ENCODE measurements at places on chromosomes 12 and 14.

DNA sequence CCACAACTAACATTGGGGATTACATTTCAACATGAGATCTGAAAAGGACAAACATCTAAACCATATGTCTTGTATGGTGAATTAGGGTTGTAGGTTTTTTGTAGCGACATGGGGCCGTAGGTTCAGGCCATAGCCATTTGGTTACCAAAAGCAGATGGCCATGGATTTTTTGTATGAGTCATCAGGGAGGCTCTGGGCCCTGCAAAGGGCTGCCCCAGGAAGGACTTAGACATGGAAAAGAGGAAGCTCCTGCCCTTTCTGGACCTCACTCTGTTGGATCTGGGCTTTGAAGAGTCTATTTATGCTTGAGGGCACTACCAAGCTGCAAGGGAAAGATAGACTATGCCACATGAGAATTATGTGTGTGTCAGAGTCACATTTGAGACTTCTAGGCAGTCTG, 89.3 kb upstream of the DHRS4 start:
- no peak for DNase-seq

DNA sequence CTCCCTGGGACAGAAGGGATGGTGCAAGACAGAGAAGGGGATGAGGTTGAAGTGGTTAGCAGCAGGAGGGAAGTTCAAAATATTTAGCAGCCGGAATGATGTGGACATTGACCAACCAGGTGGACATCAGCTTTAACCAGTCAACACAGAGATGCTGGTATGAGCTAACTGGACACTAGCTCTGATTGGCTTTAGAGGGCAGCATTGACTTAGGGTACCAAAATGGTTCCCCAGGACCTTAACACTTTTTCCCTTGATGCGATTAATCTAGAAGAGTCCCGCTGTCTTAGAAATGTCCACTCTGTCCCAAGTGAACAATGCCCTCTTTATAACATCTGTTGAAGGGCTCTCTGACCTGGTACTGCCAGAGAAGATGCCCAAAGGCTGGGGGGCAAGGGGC, 134.0 kb upstream of the GSC start:
- no peak for DNase-seq

DNA sequence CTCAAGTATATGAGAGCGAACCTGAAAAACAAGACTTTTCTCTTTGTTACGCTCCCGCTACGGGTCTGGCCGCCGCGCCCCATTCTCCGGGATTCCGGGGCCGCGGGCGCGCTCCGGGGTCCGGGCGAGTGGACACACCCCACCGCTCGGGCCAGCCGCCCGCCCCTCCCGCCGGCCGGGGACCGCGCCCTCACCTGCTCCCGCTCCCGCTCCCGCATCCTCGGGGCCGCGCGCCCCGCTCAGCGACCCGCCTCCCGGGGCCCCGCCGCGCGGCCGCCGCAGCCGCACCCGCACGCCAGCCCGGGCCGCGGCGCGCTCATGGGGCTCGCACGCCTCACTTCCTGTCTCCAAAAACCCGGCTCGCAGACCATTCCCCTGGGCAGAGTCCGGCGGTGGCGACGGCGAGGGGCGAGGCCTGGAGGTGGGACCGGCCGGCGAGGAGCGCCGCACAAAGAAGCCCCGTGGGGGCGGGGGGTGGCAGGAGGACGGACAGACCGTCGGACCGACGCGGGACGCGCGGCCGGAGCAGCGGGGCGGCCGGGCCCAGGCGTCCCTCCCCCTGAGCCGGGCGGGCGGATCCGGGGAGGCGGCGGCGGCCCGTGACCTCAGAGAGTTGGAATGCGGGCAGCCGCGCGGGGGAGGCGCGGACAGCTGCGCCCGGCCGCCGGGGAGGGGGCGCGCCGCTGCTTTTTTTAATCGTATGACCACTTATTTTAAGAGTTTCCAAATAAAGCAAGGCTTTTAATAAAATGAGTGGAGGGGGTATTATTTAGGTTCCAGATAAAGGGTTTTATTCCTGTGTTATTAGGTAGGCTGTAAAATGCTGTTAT, at the start of gene PTPN21:
TSS of gene PTPN21 (minus strand) at position 551 of the 830 bp plus-strand sequence. CDS start 4,590 bp downstream, outside the sequence.
- no peak for DNase-seq

DNA sequence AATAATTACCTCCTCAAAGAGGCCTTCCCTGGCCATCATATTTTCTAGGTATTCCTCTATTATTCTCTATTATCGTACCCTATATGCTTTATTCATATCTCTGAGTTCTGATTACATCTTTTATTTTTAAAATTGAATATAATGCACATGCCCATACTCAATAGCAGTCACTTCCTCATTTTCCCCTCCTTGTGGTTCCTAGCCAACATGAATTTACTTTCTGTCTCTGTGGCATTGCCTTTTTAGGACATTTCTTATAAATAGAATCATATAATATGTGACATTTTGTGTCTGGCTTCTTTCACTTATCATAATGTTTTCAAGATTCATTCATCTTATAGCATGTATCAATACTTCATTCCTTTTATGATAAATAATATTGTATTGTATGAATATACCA, 74.4 kb upstream of the TRHDE start:
- no peak for DNase-seq

DNA sequence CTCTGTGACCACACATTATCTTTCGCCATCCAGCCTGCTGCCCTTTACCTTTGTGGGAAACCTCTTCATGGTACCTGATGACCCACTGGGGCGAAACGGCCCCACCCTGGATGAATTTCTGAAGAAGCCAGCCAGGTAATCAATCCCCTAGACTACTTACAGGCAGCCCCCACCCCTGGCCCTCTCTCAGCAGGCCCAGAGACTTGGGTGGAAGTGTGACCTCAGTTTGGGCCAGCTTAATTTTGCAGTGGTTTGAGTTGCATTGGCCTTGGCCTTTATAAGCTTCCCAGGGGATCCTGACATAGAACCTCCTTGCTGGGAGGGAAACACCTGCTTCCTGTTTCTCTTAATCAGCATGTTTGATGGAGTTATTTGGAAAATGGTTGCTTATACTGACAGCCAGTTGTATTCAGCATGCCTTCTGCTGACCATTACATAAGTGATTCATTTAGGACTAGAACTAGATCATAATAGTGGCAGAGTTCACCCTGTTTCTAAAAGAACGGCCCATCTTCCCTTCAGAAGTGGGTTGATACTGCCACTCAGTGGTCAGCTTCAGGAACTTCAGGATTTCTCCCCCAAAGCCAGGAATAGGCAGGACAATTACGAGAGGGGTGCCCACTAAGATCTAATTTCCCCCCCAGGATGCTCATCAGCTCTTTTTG, 6.1 kb downstream of the SDR39U1 start:
- peak; percentile 56 for DNase-seq

- DNase-seq = no peak
These were observed 969.3 kb downstream of the TMTC2 start for GRCh38 chr12:83656004-83656403.

GRCh38 chr12:114821570-114821969, 137.6 kb upstream of the TBX3 start:
- no peak for DNase-seq

DNA sequence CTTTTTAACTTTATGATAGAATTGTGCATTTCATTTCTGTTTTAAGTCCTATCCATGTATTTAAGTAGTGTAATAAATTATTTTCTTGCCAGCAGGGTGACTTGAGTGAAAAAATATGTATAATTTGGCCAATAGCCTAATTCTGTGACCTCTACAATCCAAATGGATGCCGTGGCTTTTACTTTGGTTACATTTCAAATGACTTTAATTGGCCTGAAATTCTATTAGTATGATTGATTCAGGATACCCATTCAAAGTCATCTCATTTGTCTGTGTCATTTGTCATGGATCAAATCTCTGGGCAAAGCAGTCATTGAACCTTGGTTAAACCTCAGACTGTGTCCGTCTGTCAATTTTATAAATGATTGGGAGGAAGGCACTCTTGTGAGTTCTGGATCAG, 29.6 kb downstream of the CRADD start:
- DNase-seq = no peak

- DNase-seq = no peak
These were observed 7.9 kb upstream of the SLC38A1 start for GRCh38 chr12:46276756-46277155.

GRCh38 chr12:4177262-4177661, 96.3 kb upstream of the CCND2 start:
- DNase-seq = no peak

GRCh38 chr14:29846339-29847055, 81.2 kb downstream of the PRKD1 start:
- no peak for DNase-seq

DNA sequence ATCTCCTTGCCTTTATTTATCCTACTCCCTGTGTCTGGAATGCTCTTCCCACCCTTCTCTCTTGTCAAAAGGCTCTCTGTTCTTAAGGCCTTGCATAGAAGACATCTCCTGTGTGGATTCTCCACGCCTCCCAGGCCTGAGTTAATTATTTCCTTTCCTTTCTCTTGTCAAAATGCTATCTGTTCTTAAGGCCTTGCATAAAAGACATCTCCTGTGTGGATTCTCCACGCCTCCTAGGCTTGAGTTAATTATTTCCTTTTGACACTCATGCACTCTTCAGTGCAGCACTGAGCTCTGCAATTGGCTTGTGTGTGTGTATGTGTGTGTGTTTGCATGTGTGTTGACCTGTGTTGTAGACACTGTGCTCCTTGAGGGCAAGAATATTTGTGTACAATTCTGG, 52.1 kb upstream of the DCD start:
- DNase-seq = no peak

- peak; percentile 79 for DNase-seq
These were observed 16.1 kb downstream of the GPR68 start for GRCh38 chr14:91228112-91229004.

- no peak for DNase-seq
These were observed 421.8 kb upstream of the PDE3A start for GRCh38 chr12:19946550-19946949.

DNA sequence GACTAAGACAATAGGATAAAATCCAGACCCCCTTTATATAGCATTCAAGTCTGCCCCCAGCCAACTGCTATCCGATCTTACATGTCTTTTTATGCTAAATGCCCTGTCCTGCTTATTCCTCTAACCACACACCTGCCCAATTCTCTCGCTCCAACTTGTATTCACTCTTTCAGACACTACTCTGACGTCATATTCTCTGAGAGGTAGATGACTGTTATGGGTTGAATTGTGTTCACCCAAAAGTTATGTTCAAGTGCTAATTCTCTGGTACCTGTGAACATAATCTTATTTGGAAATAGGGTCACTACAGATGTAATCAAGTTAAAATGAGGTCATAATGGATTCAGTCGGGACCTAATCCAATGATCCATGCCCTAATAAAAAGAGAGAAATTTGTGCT, 84.0 kb upstream of the PTPRR start:
- no peak for DNase-seq

GRCh38 chr14:70780396-70781075, 28.8 kb downstream of the MAP3K9 start:
- DNase-seq = no peak

DNA sequence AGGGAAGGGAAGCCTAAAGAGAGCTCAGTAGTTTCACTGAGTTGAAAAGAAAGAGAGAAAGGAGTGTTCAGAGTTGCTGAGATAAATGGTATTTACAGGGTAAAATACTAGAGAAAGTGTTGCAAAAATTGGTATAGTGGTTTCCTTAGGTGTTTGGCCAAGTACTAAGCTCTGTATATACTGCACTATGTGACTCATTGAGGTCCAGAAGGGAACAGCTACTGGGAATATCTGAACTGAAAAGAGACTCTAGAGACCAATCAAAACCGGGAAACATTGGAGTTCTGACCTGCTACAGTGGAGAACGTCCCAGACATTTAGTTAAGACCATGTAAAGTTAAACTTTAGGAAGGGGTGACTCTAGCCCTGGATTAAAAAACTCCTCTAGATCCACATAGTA, 42.7 kb upstream of the ALX1 start:
- no peak for DNase-seq

- no peak for DNase-seq
These were observed 37.5 kb downstream of the ACACB start for GRCh38 chr12:109153821-109154441.

DNA sequence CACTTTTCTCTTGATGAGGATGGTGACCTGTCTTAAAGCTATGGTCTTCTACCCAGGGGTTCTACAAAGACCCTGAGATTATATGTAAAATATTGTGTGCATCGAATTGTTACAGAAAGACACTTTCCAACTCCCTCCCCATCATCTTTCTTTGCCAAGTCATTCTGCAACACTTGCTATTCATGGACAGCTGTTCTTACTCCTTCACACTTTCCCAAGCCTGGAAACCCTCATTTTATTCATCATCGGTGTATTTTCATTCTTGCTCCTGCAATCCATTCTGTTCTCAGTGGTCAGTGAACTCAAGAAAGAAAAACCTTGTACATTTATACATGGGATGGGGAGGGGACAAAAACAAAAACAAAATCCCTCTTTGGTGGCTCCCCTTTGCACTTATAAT, 90.5 kb upstream of the STXBP6 start:
- no peak for DNase-seq

- DNase-seq = no peak
These were observed 14.8 kb upstream of the PLA2G1B start for GRCh38 chr12:120342175-120343038.

GRCh38 chr12:28079539-28079938, 107.0 kb upstream of the PTHLH start:
- no peak for DNase-seq

- no peak for DNase-seq
These were observed 430.5 kb downstream of the DPF3 start for GRCh38 chr14:72463291-72463866.

DNA sequence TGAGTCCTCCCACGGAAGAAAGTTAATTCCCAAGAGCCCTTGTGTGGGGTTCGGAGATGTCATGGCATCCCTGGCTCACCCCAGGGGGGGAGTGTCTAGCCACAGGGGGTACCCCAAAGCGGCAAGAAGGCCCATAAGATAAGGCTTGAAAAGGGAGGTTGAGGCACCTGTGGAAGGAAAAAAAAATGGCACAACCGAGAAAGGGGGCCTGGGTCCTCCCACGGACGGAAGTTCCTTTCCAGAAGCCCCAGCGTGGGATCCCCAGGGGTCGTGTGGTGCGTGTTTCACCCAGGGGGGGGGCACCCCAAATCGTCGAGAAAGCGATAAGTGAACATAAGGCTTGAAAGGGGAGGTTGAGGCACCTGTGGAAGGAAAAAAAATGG, 266.7 kb downstream of the ALG10 start:
- DNase-seq = no peak

- no peak for DNase-seq
These were observed 78.4 kb upstream of the NUDT4 start for GRCh38 chr12:93299262-93299846.

DNA sequence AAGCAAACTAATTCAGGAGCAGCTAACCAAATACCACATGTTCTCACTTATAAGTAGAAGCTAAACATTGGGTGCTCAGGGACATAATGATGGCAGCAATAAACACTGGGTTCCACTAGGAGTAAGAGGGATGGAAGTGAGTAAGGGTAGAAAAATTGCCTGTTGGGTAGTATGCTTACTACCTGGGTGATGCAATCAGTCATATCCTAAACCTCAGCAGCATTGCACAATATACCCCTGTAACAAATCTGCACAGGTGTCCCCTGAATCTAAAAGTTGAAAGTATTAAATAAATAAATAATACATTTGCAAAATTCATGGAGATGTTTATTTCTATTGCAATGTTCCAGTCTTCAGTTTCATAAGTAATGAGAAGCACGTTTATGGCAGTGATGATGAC, 409.8 kb upstream of the FOXG1 start:
- no peak for DNase-seq

GRCh38 chr14:83007641-83008225, 1474.1 kb upstream of the SEL1L start:
- DNase-seq = no peak

GRCh38 chr12:12529783-12530421, 32.8 kb downstream of the DUSP16 start:
- no peak for DNase-seq

All from CD4-positive, alpha-beta T cell treated with Interleukin-6 at 100 ng/mL for 8 hours (primary cell).